Right ventricle myocardium inferior (tissue), 1 donor: ENCODE measurements at places on chromosomes 16 and 17.

- DNase-seq: no peak
These were observed 28.0 kb downstream of the BLMH start for GRCh38 chr17:30263552-30264333.

- DNase-seq: peak; percentile 95
These were observed at the start of gene NLRP1 for GRCh38 chr17:5584383-5585286. Gene NLRP1 (minus strand): TSS chr17:5584509. CDS start chr17:5583957, 552 bp downstream.

GRCh38 chr16:31148281-31148728, 1.6 kb downstream of the PRSS36 start:
- no peak for DNase-seq

DNA sequence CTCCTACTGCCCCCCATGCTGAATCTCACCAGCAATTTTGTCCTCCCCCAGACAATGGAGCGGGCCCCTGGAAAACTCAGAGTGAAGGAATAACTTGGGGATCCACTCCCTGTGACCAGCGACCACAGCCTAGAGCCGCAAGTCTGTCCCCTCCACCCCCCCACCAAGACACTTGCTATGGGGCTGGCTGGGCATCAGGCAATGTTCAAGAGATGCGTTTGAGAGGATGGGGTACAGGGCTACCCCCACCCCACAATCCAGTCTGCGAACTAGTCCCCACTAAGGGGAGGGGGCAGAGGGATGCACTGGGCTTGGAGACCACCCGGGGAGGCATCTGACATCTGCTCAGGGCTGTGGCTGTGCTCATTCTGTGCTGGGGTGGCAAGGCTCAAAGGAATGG, 2.4 kb downstream of the PPL start:
- DNase-seq: no peak

- no peak for DNase-seq
These were observed 486 bp upstream of the DNAJA2 start for GRCh38 chr16:46973996-46974324.

DNA sequence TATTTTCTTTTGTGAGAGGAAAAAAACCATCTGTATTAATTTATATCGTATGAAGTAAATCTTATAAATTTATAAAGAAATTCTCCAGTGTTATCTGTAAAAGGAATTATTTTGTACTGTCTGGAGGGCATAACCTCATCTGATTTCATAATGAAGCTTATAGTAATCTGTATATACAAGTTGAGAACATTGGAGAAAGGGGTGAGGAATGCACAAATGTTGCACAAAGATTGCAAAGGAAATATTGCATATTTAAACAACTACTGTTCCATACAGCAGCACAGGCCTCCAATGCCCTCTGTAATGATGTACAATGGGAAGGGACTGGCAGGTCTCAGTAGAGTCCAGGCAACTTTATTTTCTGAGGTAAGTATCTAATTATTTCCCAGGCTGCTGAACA, 50.8 kb upstream of the KCNJ16 start:
- no peak for DNase-seq

DNA sequence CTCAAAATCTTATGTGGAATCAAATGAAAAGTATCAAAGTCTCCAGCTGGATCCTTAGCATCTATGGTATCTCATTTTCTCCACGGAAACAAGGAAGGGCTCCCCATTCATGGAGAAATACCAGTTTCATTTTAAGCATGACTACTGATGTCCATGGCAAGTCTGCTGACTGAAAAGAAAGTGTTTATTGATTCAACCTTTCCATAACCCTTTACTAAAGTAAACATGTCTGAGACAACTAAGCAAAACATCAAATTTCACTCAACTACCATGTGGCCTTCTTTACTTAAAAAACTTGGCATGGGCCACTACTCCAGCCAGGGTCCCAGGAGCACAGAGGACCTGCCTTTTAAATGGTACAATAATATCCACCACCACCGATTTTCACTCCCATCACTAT, 928.0 kb upstream of the SOX9 start:
- DNase-seq: no peak

- no peak for DNase-seq
These were observed 470.1 kb downstream of the TOX3 start for GRCh38 chr16:52076801-52077201.

GRCh38 chr17:17417718-17418181, 59.0 kb upstream of the MED9 start:
- DNase-seq: no peak

- no peak for DNase-seq
These were observed 8.5 kb downstream of the KIF19 start for GRCh38 chr17:74334393-74335039.

- DNase-seq: no peak
These were observed at the start of gene SULT1A2 for GRCh38 chr16:28596840-28597691. Gene SULT1A2 (minus strand): TSS chr16:28597050. CDS start chr16:28595930, 1,120 bp downstream.

- DNase-seq: peak; percentile 88
These were observed 33.2 kb downstream of the CYTH1 start for GRCh38 chr17:78748730-78749317.

DNA sequence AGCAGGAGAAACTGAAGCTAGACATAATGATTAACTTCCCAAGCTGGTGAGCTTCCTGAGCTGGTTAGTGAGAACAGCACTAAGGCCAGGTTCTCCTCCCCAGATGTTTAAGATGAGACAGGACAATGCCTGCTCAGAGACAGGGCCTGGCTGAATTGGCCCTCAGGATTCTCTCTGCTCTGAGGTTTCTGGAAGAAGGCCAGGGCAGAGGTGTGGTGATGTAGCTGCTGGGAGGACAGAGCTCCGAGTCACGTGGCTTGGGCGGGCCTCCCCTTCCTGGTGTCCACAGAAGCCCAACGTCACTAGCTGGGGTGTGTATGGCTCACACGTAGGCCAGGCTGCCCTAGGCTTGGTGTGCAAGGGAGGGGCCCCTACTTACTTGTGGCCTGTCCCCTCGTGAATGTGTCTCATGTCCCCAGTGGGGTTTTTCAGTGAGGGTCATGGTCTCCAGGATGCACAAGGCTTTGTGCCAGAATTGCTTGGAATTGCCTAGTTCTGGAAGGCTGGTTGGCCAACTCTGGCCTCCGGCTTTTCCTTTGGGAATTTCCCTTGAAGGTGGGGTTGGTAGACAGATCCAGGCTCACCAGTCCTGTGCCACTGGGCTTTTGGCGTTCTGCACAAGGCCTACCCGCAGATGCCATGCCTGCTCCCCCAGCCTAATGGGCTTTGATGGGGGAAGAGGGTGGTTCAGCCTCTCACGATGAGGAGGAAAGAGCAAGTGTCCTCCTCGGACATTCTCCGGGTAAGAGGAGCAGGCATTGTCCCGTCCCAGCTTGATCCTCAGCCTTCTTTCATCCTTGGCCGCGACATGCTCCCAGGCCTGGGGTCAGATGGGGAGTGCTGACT, 3.4 kb downstream of the NOD2 start:
- DNase-seq: peak; percentile 93

- no peak for DNase-seq
These were observed 89.1 kb upstream of the NOL11 start for GRCh38 chr17:67628580-67629013.

DNA sequence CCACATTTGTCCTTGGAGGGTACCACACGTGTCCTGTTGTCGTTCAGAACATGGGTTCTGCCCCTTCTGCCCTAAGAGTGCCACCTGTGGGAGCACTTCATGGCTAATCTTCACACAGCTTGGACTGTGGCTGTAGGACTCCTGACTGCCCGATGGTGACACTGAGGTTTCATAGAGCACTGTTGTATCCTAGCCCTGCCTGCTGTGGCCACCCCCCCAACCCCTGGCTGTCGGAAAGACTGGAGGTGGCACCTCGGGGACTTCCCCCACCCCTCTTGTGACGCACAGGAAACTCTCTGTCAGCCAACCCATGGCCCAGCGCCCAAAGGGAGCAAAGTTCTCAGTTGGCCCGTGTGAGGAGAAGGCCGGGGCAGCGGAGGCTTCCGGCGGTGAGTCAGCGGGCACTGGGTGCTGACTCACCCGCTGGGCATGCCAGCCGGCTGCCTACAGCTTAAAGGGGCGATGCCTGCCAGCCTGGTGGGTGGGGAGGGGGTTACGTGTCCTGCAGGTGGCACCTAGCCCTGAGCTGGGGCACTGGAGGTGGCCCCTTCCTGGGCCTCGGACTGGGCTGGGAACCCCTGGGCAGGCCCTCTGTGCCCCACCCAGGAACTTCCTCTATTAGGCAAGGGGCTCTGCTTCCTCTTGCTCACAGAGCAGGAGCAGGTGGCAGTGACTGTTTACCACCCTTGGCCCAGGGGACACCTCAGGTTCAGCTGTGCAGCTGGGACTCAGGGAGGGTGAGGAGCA, 3.4 kb downstream of the MAP2K3 start:
- peak; percentile 97 for DNase-seq

DNA sequence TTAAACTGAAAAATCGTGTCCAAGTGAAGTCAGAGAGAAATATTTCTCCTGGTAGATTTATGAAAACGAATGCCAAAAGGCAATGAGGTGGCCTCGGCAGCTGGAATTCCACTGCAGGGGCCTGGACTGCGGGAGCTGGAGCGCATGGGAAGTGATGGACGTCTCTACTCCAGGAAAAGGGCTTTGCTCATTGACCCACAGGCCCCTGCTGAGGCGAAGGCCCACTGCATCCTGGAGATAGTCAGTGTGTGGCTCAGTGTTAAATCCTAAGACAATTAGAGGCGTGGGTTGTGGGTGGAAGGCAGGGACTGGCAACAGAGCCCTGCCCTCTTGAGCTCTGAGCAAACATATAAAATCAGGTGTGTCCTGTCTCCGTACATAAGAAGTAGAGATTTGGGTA, 191.4 kb downstream of the SLC39A11 start:
- DNase-seq: no peak

GRCh38 chr17:48510761-48511604, 19.8 kb downstream of the HOXB1 start:
- DNase-seq: no peak

DNA sequence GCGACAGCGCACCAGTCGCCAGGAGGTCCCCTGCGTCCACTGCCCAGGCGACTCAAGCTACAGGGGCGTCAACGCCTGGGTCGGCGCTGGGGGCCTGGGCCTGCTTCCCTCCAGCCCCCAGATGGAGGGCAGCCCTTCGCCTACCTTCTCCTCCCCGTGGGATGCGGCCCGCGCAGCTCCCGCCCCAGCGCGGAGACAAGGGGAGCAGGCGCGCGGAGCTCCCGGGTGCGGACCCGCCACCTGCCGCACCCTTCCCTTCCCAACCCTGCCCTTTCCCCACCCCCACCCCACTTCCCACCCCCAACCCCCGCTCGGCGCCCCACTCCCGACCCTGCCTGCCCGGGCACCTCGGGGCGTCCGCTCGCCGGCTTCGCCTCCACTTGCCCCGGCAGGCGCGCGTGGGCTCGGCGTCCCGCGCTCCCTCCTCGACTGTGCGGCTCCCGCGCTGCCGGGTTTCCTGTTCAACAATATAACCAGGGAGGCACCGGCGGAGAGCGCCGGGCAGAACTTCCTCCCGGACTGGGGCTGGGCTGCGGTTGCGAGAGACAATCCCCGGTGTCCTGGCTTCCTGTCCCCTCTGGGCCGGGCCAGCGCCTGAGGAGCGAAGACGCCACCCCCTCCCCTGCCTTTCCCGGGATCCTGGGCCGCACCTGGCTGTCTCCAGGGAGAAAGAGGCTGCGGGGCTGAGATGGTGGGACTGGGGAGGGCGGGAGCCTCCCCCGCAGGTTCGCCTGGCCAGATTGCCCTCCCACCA, at the start of gene ARHGAP27:
TSS of gene ARHGAP27 (minus strand) at position 466 of the 754 bp plus-strand sequence. CDS start 2,591 bp downstream, outside the sequence.
- DNase-seq: peak; percentile 90

GRCh38 chr17:57892820-57893595, 43.2 kb upstream of the MRPS23 start:
- DNase-seq: peak; percentile 94

- DNase-seq: no peak
These were observed 12.6 kb upstream of the CA10 start for GRCh38 chr17:52170963-52171572.

GRCh38 chr17:77107506-77108433, 33.0 kb upstream of the SEC14L1 start:
- DNase-seq: no peak

GRCh38 chr17:49955157-49955556, 13.8 kb upstream of the DLX4 start:
- no peak for DNase-seq

GRCh38 chr16:68760671-68761275, 23.7 kb downstream of the CDH1 start:
- DNase-seq: no peak

GRCh38 chr17:59811209-59811608, 81.5 kb downstream of the TUBD1 start:
- DNase-seq: no peak

- DNase-seq: no peak
These were observed 21.6 kb downstream of the NXN start for GRCh38 chr17:957856-958421.

- DNase-seq: no peak
These were observed 36.2 kb downstream of the CTCF start for GRCh38 chr16:67598527-67598926.

- DNase-seq: no peak
These were observed 15.2 kb downstream of the SLC13A5 start for GRCh38 chr17:6698004-6698403.

DNA sequence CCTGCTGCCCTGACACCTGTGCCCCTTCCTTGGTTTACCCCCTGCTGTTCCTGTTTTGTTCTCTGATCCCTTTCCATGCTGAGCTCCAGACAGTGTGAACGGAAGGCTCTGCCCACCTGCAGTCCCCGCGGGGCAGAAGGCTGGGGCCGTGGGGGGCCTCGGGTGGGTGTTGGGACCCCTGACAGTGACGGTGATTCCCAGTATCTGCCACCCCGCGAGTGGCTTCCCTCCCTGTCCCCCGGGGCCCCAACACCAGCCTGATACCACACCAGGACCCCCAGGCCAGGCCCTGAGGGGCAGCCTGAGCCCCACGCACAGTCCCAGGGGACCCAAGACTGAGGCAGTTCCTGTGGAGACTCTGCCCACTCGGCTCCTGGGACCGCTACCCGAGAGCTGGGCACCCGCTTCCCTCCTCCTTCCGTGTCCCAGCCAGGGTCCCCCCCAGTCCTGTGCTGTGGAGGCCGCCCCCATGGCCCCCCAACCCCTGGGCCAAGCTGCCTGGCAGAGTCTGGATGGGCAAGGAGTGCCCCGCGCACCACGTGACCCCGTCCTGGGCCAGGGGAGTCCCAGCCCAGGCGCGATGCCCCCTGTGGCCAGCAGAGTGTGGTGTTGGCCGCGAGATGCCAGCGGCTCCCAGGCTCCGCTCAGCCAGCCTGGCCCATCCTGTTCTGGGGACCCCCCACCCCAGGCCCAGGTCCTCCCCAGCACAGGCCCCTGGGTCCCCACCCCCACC, 10.0 kb upstream of the C1QTNF8 start:
- DNase-seq: no peak

- DNase-seq: no peak
These were observed 1849.3 kb downstream of the TP53TG3F start for GRCh38 chr16:35308674-35309073.

- DNase-seq: no peak
These were observed 59.4 kb downstream of the CLEC19A start for GRCh38 chr16:19344980-19345379.

DNA sequence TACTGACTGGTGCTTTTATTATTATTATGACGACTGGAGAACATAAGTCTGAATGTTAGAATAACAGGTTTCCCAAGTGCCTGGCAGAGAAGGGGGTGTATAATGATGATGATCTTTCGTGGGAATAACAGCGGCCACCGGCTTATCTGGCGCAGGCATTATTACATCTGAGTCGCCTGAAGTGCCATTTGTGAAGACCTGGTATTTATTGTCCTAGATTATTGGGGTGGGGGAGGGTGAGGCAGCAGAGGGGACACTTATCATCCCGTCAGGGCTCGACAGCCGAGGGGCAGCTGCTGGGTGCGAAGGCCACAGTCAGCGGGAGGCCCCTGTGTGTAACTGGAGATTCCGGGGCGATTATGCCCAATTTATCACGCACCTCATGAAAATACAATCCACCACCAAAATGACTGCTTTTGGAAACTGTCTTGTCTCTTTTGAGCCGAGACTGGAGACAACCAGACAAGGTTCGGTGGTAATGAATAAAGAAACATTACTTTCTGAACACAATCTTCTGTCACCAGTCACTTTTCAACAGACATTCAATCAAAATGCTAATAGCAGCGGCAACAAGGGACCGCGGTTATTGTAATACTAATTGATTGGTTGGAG, 199.3 kb downstream of the CCDC182 start:
- no peak for DNase-seq
